ENCODE measurements at places on chromosomes 7 and 10. TPM values are rescaled to one million over a fixed set of nuclear protein-coding genes. Genes with fewer than 3 reads are reported as not detected.

The TMEM184A gene
- not detected for total RNA-seq

The TBATA gene
- total RNA-seq = not detected

DNA sequence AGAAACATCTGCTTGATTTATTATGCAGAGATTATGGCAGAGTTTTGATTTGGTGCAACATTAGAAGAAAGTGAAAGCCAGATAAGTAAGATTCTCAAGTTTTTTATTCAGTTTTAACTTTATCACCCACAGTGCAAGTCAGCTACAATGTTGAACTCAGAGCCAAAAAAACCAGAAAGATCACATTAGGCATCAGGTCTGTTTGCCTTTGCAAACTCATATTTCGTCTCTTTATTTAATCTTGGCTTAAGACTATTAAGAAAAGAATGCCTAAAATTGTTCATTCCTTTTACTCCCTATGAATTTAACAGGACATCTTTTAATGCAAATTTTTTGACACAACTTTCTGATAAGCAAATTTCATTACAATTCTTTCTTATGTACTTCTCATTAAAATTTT, 76.0 kb upstream of the TMEM26 start:
- H3K4me3 ChIP-seq = no peak overlapping the region
- no peak overlapping the region for H3K27ac ChIP-seq
- no peaks in the 10 kb centered on the region for H3K36me3 ChIP-seq
- DNase-seq = no peak
- H3K4me1 ChIP-seq = no peaks in the 10 kb centered on the region

GRCh38 chr7:55467047-55467593, 102.0 kb downstream of the LANCL2 start:
- H3K27me3 ChIP-seq = no peaks in the 10 kb centered on the region
- no peak overlapping the region for H3K4me3 ChIP-seq

DNA sequence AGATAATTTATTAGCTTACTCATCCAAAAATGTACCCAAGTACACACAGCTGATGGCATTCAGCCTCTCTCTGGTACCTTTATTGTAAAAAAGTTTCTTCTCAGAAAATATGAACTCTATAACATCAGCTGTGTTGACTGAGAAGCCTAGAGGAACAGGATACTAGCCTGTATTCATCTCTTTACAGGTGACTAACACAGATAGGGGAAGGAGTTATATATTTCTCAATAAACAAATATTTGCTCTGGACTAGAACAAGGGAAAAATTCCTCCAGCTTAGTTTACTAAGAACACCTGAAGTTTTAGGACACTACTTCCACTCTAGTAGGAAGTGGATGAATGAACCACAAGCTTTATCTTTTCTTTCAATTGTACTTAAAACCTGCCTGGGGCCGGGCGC, 67.8 kb downstream of the ZNF248 start:
- peaks cover 5% of the 10 kb centered on the region for H3K36me3 ChIP-seq
- no peak overlapping the region for H3K27ac ChIP-seq
- H3K4me1 ChIP-seq = no peaks in the 10 kb centered on the region
- H3K27me3 ChIP-seq = no peaks in the 10 kb centered on the region
- H3K4me3 ChIP-seq = no peak overlapping the region

- H3K4me3 ChIP-seq = no peak overlapping the region
- H3K4me1 ChIP-seq = no peaks in the 10 kb centered on the region
- peaks cover 20% of the 10 kb centered on the region for H3K27me3 ChIP-seq
- DNase-seq = no peak
Measured at GRCh38 chr10:120423431-120424197, 33.4 kb upstream of the PLPP4 start.

- H3K27ac ChIP-seq = no peak overlapping the region
- H3K4me1 ChIP-seq = no peaks in the 10 kb centered on the region
- no peak for DNase-seq
- no peak overlapping the region for H3K4me3 ChIP-seq
- peaks cover 9% of the 10 kb centered on the region for H3K27me3 ChIP-seq
- no peaks in the 10 kb centered on the region for H3K36me3 ChIP-seq
Measured at GRCh38 chr7:51255536-51256208, 60.9 kb downstream of the COBL start.

- no peak within 1 kb of the TSS for H3K4me3 ChIP-seq
- no peaks in the 10 kb centered on the region for H3K36me3 ChIP-seq
- H3K27ac ChIP-seq = no peak within 1 kb of the TSS
- H3K4me1 ChIP-seq = peaks cover 14% of the 10 kb centered on the region
- H3K27me3 ChIP-seq = no peaks in the 10 kb centered on the region
- DNase-seq = no peak
Measured at GRCh38 chr10:44978570-44979280, at the start of gene DEPP1. Gene DEPP1, minus strand, starts transcription at chr10:44978809. Its CDS starts 779 bp downstream, at chr10:44978030.
